ENCODE measurements at places on chromosomes 3 and 15. TPM values are rescaled to one million over a fixed set of nuclear protein-coding genes. Genes with fewer than 3 reads are reported as not detected.
A peak's percentile ranks its signal among the peaks of the same experiment; 100 is the strongest.

DNA sequence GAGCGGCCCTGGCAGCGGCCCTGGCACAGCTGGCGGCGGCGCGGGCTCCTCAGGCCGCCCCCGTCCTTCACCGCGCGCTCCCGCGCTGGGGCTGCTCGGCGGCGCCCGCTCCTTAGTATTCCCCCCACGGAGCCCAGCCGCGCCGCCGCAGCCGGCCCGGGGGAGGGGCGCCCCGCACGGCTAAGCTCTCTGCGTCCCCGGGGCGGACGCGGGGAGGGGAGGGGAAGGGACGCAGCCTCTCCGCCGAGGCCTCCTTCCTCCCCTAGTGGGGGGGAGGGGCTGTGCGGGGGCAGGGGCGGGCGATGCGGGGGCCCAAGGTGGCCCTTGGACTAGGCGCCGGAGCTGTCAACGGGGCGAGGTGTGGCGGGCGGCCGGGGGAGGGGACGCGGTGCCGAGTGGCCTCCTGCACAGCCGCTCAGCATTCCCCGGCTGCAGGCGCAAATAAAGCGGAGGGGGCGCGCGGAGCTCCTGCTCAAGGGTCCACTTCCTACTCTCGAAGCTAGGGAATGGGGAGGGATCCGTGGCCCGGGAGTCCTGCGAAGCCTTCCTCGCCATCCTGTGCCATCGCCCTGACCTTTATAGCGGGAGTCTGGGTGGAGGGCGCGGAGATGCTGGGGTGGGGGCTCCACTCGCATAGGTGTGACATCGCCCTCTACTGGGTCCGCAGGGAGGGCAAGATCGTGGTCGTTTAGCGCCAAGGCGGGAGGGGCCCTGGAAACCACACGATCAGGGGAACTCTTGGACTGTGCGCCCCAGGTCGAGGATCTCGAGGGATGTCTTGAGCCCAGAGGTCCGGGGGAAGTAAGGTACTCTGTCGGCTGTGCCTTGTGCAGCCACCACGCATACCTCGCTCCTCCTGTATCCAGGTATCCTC is 22.2 kb downstream of the EPHB3 start:
- no peak for DNase-seq

FRMD5 gene
- 2.6 TPM for total RNA-seq

DNA sequence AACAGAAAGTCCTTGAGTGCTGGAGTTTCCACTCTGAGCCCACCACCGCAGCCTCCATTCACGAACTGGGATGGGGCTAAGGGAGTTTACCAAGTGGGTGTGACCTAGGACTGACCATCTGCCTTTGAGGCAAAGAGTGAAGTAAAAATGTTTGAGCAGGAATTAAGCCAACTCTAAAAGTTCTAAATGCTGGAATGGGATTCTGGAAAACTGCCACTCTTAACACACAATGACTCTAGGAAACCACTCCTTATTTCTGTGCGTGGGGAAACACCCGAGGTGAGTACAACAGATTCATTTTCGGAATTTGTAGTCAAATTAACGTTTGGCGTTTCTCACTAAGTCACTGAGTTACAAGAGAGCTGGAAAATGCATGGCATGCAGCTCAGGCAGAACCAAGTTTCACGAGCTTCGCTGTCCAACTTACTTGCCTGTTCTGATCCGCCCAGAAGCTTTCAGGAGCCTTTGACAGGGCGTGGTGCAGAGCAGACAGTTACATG is 31.6 kb downstream of the ISL2 start:
- DNase-seq: no peak

KLF15 gene
- 32.6 TPM for total RNA-seq

PRRT3 gene
- 1.8 TPM for total RNA-seq

GABRR3 gene
- total RNA-seq: not detected

BSN gene
- total RNA-seq: 1.4 TPM

DNA sequence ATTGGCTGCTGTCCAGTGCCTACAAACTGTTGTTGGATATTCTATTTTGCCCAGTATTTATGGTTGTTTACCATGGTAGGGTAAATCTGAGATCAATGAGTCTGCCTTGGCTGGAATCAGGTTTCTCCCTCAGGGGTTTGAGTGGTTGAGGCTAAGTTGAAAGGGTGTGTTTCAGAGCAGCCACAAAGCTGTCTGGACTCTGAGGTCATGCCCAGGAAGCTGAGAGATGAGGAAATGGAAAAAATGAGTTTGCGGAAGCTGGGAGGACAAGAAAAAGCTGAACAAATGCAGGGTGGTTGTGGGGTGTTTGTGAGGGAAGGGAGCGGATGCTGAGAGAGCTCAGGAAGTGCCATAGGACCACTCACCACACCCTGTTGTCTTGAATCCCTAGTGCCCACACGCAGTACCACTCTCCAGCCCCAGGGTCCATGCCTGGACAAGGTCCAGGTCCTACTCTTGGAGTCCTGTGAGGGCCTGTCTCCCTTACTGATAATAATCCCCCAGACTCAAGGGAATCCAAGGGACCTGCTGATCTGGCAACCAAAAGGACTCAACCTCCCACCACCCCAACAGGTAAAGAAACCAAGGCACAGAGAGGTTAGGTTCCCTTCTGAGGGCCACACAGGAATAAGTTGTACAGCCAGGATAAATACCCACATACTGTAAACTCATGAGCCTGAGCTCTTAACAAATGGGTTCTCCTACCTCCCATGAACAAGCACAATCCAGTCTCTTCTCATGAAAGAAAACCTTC is 81.6 kb downstream of the PPCDC start:
- no peak for DNase-seq

DNA sequence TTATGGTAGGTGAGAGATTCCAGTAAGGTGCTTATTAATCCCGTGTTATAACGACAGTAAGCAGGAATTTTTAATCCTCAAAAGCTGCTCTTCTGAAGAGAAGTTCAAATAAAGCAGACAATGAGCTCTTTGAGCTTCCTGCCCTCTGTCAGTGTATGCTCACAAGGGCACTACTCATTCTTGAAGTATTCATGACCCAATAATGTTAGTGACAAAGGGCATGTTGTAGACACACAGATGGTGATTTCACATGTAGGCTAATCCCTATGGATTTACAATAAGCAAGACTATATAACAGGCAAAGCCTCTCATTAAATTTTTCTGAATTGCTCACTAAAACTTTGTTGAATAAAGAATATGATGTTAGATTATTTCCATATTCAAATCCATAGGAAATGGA is 578.6 kb downstream of the RSL24D1 start:
- DNase-seq: no peak

ACKR4 gene
- not detected for total RNA-seq

SLC15A2 gene
- total RNA-seq: 33.3 TPM

GRCh38 chr15:43251185-43251870 is 15.4 kb downstream of the TGM5 start:
- no peak for DNase-seq

GRCh38 chr15:70424937-70425411 is 327.3 kb upstream of the TLE3 start:
- no peak for DNase-seq

GRCh38 chr3:31958701-31959152 is 22.3 kb downstream of the OSBPL10 start:
- no peak for DNase-seq

GXYLT2 gene
- total RNA-seq: 10.7 TPM

DNA sequence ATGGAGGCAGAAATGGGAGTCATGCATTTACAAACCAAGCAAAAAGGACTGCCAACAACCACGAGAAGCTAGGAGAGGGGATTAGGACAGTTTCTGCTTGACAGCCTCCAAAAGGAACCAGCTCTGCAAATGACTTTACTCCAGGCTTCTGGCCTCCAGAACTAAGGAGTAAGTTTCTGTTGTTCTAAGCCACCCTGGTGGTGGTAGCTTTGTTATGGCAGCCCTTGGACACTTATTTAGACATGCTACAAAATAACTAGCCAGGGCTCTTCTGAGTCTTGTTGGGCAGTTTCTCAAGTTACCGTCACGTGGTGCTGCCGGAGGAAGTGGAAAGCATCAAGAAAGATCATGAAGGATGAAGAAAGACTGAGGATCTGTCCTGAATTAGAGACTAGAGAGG is 386.5 kb downstream of the LRTM1 start:
- DNase-seq: no peak

DNA sequence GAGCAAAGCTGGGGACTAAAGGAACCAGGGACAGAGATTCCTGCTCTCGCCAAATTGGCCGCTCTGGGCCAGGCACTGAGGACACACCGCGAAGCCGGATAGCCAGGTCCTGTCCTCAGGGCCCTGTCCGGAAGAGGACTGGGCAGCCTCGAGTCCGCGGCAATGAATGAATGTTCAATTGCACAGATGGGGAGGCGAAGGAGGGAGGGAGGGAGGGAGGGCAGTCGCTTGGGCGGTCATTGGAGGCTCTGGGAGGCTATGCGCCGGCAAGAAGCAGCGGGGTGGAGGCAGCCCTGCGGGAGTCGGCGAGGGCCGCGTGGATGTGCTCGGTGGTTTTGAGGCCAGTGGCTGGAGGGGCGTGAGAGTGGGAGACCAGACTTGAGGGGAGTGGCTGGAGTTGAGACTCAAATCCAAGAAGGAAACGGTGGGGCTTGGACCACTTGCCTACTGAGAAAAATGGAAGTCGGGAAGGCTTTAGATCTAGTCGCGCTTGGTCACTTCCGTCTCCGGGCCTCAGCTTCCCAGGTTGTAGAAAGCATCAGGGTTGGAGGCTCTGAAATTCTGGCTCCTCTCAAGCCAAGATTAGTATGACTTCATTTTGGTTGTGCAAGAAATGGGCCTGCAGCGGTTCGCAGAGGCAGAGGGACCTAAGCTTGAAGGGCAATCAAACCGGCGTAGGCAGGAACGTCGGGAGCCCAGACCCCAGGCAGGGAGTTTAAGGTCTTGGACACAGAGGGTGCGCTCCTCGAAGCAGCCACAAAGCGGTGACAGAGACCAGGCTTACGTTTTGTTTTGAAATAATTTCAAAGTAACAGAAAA is 21.1 kb upstream of the PLXND1 start:
- peak; percentile 91 for DNase-seq

- peak; percentile 54 for DNase-seq
Measured at GRCh38 chr3:172201870-172202236, 162.5 kb downstream of the FNDC3B start.

HCN4 gene
- 0.07 TPM for total RNA-seq

ERC2 gene
- 1.4 TPM for total RNA-seq

Measured in A673 (cell line).